ENCODE measurements at places on chromosomes 7 and 10.

- no peak for DNase-seq
Observed at GRCh38 chr7:6317797-6318438, 45.5 kb upstream of the CYTH3 start.

DNA sequence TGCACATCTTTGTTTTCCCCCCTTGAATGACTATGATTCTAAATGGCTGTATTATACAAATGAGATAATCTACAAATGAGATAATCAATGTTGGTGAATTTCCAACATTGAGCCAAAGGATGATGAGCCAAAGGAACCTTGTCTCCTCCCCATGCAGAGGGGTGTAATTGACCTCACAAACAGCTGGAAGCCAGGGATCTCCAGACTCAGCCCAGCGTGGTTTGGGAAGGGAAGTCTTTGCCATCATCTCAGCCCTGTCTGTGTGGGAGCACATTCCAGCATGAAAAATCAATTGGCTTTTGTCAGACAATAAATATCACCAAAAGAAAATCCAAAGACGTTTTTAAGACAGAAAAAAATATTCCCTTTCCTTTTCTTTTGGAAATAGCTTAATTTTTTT, 271.5 kb upstream of the AOAH start:
- DNase-seq: no peak

DNA sequence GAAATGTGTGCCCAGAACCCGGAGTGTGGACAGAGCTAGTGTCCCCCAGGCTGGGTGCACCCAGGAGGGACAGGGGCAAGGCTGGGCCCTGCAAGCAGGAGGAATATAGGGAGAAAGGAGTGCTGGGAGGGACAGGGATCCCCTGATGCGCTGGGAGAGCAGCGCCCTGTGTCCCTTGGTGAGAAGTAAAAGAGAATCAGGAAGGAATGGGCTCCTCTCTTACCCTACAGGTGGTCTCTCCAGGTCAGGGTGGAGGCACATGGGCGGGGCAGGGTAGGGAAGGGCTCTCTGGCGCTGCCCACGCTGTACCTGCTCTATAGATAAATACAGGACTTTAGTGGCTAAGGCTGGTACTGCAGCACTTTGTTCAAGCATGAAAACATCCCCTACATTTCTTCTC, 753.8 kb downstream of the GRID1 start:
- no peak for DNase-seq

GRCh38 chr7:52639126-52639525, 396.3 kb upstream of the POM121L12 start:
- DNase-seq: no peak

GRCh38 chr7:120966961-120967360, 16.4 kb downstream of the ING3 start:
- no peak for DNase-seq

GRCh38 chr7:121847041-121847440, 25.9 kb upstream of the PTPRZ1 start:
- DNase-seq: no peak

- DNase-seq: no peak
Observed at GRCh38 chr7:41817386-41817785, 114.5 kb upstream of the INHBA start.

GRCh38 chr10:21497177-21497807, 28.2 kb downstream of the SKIDA1 start:
- peak; percentile 22 for DNase-seq

- DNase-seq: no peak
Observed at GRCh38 chr7:84248843-84249242, 54.3 kb upstream of the SEMA3A start.

DNA sequence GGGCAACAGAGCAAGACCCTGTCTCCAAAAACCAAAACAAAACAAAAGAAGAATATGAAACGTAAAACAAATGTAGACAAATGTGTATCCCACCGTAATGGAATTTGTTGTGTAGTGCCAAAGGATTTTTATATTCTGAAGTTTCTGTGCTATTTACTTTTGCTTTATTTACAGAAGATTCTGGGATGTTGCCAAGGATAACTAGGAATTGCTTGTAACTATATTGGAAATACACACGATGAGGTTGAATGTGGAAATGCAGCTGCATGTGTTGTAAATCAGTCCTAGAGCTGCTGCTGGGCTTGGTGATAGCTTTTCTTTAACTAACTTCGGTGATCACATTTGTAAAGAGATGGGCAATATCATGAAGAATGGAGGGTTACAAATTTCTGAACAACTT, 39.5 kb downstream of the GALNT17 start:
- DNase-seq: no peak

DNA sequence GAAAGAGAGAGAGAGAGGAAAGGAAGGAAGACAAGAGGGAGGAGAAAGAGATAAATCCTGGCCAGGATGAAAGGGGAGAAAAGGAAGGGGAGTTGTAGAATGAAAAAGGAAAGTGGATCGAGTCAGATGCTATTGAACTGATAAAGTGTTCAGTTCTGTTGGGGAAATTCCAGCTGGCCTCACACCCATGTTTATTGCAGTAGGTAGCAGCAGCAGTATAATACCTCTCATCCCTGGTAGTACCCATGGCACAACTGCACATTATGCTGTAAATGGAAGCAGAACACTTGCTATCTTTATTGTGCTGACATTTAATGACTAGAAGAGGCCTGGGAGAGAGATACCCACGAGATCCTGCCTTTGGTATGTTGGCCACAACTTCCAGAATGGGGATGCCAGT, 178.1 kb downstream of the EVX1 start:
- DNase-seq: no peak
